ENCODE measurements at places on chromosomes 7 and 10. TPM values are rescaled to one million over a fixed set of nuclear protein-coding genes. Genes with fewer than 3 reads are reported as not detected.

DNA sequence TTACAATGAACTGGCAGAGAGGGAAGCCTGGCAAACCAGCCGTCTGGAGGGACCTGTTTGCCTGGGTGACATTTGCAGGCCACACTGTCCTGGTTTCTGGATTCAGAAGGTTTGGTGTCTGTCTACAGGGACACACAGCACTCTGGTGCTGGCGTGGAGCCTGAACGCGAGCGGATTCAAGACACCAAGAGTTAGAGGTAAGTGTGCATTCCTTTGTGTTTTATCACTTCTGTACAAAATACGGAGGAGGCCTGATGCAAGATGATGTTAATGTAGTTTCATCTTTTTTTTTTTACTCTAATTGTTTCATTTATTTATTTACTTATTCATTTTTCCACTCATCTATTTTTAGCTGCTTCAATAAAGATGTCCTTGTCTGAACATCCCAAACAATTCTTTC, 485.3 kb upstream of the ADARB2 start:
- H3K4me1 ChIP-seq = no peaks in the 10 kb centered on the region
- H3K27ac ChIP-seq = no peak overlapping the region
- DNase-seq = no peak
- H3K27me3 ChIP-seq = no peaks in the 10 kb centered on the region
- no peaks in the 10 kb centered on the region for H3K36me3 ChIP-seq

DNA sequence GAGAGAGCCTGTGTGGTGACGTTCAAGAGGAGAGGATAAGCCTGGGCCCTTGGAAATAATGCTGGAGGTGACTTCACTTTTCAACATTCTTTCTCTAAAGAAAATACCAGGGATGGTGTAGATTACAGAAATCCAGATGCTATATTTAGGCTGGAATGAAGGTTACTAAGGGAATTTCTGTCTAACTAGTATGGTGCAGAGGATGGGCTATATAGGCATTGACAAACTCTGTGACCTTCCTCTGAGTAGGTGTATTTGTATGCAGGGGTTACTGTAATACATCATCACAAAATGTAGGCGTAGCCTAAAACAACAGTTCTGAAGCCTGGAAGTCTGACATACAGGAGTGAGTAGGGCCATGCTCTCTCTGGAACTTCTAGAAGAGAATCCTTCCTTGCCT, 155.3 kb upstream of the INHBA start:
- no peak overlapping the region for H3K27ac ChIP-seq
- no peak for DNase-seq
- no peaks in the 10 kb centered on the region for H3K27me3 ChIP-seq
- no peaks in the 10 kb centered on the region for H3K36me3 ChIP-seq
- H3K4me3 ChIP-seq = no peak overlapping the region

Gene CCDC146
- total RNA-seq = 18.2 TPM

DNA sequence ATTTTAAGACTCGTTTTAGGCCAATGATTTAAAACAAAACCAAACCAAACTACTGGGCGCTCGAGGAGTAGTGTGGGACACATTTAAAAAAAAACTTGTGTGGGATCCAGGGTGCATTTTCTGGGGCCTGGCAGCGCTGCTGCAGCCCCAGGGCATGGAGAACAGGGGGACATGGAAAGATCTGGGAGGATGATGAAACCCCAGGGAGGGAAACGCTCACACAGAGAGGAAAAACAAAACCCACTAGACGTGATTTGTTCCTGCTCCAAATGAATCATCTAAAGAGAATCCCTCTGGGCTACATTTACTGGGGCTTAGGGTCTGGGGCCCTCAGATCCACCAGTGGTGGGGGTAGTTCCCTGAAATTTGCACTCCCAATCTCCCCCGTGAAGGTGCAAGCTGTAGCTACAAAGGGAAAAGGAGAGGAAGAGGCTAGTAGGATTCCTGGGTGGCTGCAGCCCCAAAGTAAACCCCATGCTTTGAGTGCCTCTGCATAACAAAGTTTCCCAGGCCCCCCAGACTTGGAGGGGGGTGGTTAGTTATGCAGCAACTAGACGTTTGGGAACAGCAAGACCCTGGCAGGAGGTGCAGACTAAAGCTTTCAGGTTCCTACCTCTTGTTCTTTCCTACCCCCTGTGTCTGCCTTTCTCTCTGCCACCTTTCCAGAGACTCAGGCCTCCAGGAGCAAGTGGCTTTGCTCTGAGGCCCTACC, 14.5 kb upstream of the HOXA13 start:
- no peak overlapping the region for H3K27ac ChIP-seq
- H3K4me3 ChIP-seq = no peak overlapping the region
- H3K27me3 ChIP-seq = peaks cover 8% of the 10 kb centered on the region
- DNase-seq = no peak
- H3K36me3 ChIP-seq = no peaks in the 10 kb centered on the region

Gene RBM48
- 9.2 TPM for total RNA-seq

Gene PHKG1
- total RNA-seq = 1.7 TPM

GRCh38 chr7:7908622-7909145, 59.9 kb upstream of the GLCCI1 start:
- H3K4me3 ChIP-seq = no peak overlapping the region
- no peaks in the 10 kb centered on the region for H3K27me3 ChIP-seq
- H3K27ac ChIP-seq = no peak overlapping the region
- H3K36me3 ChIP-seq = no peaks in the 10 kb centered on the region
- DNase-seq = no peak

Gene FAM3C
- 57.7 TPM for total RNA-seq

- H3K4me3 ChIP-seq = no peak overlapping the region
- no peaks in the 10 kb centered on the region for H3K27me3 ChIP-seq
- no peaks in the 10 kb centered on the region for H3K36me3 ChIP-seq
These were observed 94.9 kb downstream of the NPTX2 start for GRCh38 chr7:98711945-98712344.

Gene IL6
- total RNA-seq = 0.77 TPM

Data from colonic mucosa (tissue), 4 donors.